NCI-H1694 treated with DMSO at 0.1 percent for 48 hours (cell line): ENCODE measurements at places on chromosomes 3 and 15.

DNA sequence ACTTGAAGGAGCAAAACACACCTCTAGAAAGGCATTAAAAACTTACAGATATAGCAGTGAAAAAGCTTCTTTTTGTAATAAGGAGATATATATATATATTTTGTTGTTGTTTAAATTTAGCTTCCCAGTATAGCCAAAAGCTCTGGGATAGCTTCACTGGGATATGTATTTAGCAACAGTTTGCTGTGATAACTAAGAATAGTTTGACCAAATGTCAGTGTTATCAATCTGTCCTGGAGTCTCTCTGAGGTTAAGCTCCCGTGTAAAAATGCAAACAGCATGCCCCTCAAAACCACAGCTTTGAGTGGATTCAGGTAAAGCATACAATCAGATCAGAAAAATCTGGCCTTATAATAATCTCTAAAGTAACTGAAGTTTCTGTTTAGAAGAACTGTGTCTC, 2.9 kb downstream of the CADPS start:
- DNase-seq = no peak

DNA sequence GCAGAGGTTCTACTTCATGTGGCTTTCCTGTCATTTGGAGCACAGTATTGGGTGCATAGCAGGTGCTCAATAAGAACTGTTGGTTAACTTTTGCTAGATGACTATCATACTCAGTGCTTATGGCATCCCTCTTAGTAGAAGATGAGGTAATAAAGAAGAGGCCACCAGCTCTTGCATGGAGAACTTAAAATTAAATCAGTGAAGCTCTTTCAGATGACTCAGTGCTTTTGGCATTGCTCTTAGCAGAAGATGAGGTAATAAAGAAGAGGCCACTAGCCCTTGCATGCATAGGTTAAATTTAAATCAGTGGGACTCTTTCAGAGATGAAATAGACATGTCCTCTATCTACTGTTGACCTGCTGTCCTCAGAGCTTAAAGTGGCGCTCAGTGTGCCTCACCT, 109.4 kb upstream of the FGF7 start:
- no peak for DNase-seq

GRCh38 chr15:78396976-78397375, 41.0 kb upstream of the IREB2 start:
- DNase-seq = no peak

DNA sequence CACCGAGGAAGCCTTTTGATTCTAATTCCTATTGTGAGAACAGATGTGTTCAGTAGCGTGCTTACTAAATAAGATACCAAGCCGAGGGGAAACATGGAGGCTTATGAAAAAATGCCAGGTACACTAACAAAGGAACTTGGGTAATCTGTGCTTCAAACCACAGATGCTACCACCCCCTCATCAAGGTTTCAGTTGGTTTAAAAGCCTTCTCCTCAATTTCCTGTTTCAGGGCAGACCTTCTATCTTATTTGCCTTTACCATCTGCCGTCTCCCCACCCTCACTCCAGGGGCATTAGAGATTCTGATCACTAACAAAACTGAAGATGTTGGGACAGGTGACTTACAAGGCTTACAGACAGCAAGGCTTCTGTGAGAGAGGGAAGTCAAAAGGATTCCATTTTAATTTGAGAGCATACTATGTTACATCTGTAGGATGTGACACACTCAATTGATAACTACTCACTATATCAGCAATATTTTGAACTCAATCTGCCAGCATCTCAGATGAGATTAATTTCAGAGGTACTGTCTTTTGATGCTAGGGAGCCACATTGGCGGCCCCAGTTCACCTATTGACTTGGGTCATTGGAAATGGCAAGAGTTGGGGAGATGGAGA, 60.6 kb upstream of the PLCL2 start:
- DNase-seq = no peak

GRCh38 chr3:21704796-21705195, 46.2 kb downstream of the ZNF385D start:
- DNase-seq = no peak
